ENCODE measurements at places on chromosomes 3 and 15. TPM values are rescaled to one million over a fixed set of nuclear protein-coding genes. Genes with fewer than 3 reads are reported as not detected.

FBXL22 gene
- total RNA-seq = 1.0 TPM

GRCh38 chr3:156307704-156308103 lies 187.3 kb downstream of the KCNAB1 start:
- H3K27me3 ChIP-seq = peaks cover 9% of the 10 kb centered on the region
- H3K4me3 ChIP-seq = no peak overlapping the region
- H3K4me1 ChIP-seq = no peaks in the 10 kb centered on the region

DNA sequence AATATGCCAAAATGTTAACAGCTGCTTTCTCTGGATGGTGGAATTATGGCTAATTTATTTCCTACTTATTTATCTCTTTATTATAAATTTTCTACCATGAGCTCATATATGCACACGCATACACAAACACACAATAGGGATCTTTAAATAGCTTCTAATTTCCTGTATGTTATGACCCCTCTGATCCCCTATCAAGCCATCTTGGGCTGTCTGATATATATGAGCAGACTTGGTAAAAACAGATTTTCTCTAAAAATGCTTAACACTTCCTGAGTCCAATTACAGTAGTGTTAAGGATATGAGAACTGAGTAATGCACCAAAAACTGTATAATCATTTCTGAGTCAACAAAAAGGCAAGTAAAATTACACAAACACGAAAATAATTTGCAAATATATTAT lies 52.0 kb upstream of the LMOD3 start:
- no peaks in the 10 kb centered on the region for H3K27me3 ChIP-seq
- H3K27ac ChIP-seq = no peak overlapping the region
- no peak for DNase-seq
- H3K4me1 ChIP-seq = peaks cover 31% of the 10 kb centered on the region

IQCH gene
- 0.78 TPM for total RNA-seq

DNA sequence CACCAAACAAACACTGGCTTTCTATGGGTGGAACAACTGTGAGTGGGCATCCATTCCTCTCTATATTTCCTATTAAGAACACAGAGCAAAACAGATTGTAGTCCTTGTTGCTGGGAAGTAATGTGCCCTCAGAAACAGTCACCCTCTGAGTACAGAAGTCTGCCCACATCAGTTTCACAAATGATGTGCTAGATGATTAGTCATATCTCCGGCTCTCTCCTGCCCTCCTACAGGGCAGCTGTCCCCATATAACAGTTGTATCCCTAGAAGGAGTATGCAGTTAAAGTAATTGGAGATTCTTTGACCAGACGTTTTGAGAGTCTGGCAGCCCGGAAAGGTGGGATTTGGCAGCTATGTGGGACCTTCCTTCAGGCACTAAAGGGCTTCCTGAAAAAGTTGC lies 159.9 kb downstream of the APBA2 start:
- no peaks in the 10 kb centered on the region for H3K27me3 ChIP-seq
- DNase-seq = no peak

DNA sequence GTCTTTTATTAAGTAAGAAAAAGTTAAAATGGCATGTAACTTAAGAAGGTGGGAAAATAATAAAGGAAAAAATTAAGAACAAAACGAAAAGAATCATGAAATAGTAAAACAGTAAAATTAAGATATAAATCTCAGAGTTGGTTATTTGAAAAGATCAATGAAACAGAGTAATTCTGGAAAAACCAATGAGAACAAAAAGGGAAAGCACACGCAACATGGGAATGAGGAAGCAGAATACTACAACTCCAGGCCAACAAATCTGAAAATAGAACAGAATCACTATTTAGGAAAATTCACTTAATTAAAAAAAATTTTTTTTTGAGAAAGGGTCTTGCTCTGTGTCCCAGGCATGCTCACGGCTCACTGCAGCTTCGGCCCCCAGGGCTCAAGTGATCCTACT lies 30.7 kb downstream of the WHAMM start:
- DNase-seq = no peak
- peaks cover 42% of the 10 kb centered on the region for H3K36me3 ChIP-seq
- H3K27me3 ChIP-seq = peaks cover 9% of the 10 kb centered on the region
- H3K4me1 ChIP-seq = no peaks in the 10 kb centered on the region

DNA sequence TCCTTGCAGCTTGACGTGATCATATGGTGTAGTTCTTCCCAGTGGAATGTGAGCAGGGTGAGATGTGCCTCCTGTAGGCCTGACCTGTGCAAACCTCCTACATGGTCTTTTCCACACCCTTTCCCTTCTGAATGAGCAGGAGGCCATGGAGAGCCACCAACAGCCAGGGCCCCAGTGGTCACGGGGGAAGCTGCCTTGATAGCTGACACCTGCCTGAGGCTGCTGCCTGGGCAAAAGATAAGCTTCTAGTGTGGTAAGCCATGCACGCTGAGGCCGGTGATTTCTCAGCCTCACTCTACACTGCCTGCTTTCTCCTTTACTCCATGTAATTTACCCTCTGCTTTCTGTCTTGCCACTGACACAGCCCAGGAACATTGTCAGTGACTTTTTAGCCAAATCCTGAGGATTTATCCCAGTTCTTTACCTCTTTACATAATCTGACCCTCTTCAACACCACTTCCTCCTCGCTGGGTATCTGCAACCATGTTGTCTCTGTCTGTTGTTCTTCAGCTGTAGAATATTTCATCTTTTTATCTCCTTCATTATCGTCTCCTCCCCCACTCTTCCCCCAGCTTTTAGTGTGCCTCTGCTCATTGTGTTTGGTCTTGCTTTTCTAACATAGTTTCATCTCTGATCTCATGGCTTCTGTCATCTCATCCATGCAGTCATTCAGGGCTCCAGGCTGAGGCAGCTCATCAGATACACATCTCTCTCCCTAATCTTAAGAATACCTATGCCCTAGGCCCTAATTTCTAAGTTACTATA lies 11.2 kb upstream of the KBTBD12 start:
- no peak for DNase-seq
- no peak overlapping the region for H3K27ac ChIP-seq
- peaks cover 21% of the 10 kb centered on the region for H3K27me3 ChIP-seq
- H3K36me3 ChIP-seq = no peaks in the 10 kb centered on the region
- H3K4me3 ChIP-seq = no peak overlapping the region

DNA sequence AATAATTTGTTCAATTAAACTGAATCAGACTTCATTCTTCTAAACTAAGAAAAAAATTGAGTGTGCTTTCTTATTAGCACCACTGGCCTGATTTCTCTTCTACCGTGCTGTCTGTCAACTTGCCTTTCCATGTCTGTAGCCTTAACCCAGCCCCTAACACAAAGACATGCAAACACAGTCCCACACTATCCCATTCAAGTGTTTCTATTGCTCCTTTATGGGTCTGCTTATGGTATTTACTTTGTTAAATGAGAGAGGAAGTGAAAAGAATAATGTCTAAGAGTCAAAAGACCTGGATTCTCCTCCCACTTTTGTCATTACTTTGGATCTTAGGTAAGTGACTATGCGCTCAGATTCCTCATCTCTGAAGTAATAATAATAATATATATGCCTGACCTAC lies 55.3 kb downstream of the GTF2E1 start:
- no peak overlapping the region for H3K4me3 ChIP-seq
- H3K36me3 ChIP-seq = no peaks in the 10 kb centered on the region
- DNase-seq = no peak
- no peaks in the 10 kb centered on the region for H3K27me3 ChIP-seq
- no peaks in the 10 kb centered on the region for H3K4me1 ChIP-seq

DNA sequence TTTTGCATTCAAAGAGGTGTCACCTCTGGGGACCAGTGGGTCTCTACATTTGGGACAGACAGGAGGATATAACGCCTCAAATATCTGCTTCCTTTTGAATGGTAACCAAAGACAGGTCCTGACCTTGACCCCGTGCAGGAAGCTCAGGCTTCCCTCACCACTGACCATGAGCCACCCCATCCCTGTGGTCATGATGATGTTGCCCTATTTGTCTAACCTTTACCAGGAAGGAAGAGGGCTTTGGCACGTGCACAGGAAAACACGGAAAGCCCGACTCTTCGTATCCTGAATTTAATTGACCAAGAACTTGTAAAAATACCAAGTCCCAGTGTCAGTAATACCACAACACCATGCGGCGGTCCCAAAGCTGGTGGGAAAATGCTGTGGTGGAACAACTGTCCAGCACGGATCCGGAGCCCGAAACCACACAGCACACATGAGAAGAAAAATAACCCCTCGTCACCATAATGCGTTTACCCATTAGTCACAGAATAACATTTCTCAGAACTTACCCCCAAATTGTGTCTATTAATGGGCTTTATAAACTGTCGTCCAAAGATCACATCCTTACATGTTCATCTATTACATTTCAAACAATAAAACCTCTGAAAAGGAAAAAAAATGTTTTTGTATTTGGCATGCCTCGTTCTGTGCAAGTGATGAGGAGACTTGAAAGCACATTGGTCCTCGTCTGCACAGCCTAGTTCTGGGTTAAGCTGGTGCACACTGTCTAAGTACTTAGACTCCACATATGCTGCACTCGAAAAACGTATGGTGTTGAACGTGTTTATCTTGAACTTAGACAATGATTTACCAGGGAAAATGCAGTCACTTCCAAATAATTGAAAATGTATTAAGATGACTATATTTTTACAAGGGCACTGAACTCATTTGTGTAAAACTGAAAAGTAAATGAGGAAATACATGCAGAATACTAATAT lies 118.9 kb upstream of the IGF1R start:
- no peak overlapping the region for H3K4me3 ChIP-seq
- H3K36me3 ChIP-seq = no peaks in the 10 kb centered on the region
- peaks cover 13% of the 10 kb centered on the region for H3K27me3 ChIP-seq
- DNase-seq = no peak
- no peak overlapping the region for H3K27ac ChIP-seq
- H3K4me1 ChIP-seq = no peaks in the 10 kb centered on the region
